ENCODE measurements at places on chromosomes 13 and 19.

- no peak for DNase-seq
Measured at GRCh38 chr13:78777396-78777795, 118.4 kb upstream of the OBI1 start.

GRCh38 chr13:33450956-33451709 lies 165.6 kb upstream of the STARD13 start:
- no peak for DNase-seq

- no peak for DNase-seq
Measured at GRCh38 chr13:110006304-110006703, 219.9 kb upstream of the IRS2 start.

DNA sequence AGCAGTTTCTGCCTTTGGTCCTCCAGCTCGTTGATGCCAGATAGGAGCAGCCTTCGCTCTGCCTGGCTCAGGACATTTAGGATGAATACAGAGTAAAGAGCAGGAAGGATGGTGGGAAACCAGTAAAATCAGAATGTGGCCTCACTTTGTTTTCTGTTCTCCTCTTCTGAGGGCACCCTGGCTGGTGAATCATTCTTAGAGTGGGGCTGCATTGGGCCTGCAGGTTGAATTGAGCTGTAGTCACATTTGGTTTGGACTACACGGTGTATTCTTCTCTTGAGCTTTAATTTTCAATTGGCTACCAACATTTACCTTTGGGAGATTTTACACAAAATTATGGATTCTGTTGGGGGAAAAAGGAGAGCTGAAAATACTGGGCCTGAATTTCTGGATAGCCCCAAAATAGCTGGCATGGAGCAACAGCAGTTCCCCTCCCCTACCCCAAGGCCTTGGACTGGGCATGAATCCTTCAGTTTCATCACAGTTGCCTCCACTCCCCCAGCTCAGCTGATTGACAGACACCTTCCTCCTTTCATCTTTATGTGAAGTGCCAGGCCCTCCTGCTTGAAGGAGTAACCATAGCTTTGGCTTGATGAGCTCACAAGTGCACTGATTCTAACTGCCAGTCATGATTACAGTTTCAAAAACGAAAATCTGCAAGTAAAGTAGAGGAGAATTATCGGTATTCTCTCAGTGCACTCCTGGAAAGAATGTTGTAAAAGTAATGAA lies 24.3 kb downstream of the ERCC5 start:
- DNase-seq, result no peak

- DNase-seq, result no peak
Measured at GRCh38 chr19:51586103-51586728, 15.1 kb downstream of the ZNF175 start.

DNA sequence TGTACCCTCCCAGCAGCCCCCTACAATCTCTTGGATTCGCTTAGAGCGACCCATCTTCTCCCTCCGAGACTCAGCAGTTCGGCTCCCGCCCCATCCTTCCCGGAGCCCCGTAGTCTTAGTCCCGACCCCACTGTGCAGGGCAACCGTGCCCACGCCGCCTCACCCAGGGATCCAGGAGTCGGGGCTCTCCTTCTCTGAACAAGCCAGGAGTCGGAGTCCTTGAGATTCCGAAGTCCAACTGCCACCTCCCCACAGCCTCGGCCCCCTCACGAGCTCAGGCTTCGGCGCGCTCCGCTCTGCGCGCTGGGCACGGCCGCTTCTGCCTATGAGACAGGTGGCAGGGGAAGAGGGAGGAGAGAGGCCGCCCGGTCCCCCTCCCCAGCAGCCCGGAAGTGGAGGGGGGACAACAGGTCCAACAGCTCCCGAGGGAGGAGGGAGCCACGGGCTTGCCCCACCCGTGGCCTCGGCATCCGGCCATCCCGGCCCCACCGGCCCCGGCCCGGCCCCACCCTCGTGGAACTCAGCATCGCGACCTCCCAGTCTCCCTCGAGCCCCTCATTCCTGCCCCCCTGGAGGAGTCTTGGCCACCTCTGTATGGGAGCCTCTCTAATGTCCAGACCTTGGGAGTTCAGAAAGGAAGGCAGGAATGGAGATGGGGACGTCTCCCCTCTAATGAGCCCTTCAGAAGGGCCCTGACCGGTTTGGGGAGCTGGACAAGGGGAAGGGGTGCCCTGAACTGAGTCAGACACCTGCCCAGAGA lies at the start of gene PHLDB3:
Gene PHLDB3 (minus strand): TSS at position 321 of the 760 bp plus-strand sequence. CDS start 628 bp downstream, outside the sequence.
- DNase-seq, result peak; percentile 47

DNA sequence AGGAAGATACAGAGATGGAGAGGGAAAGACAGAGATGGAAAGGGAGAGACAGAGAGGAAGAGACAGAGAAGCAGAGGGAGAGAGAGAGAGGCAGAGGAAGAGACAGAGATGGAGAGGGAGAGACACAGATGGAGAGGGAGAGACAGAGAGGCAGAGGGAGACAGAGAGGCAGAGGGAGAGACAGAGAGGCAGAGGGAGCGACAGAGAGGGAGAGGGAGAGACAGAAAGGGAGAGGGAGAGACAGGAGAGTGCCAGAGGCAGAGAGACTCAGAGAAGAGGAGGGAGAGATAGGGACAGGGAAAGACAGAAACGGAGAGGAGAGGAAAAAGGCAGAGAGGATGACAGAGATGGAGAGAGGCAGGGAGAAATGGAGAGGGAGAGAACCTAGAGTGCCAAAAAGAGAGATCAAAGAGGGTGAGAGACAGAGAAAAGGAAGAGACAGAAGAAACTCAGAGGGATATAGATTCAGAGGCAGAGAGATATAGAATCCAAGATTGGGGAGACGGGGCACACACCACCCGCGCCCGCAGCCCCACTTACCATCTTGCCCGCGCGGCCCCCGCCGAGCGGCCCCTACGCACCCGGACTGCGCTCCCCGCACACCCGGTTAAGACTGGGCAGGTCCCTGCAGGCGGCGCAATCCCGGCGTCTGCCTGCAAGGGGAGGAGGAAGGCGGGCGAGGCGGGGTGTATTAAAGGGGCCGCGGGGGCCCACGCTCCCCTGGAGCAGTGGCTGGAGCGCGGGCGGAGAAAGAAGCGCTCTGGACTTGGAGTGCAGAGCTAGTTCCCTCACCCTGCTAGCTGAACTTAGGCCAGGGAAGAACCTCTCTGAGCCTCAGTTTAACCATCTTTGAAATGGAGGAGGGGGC lies 10.7 kb downstream of the TM6SF2 start:
- no peak for DNase-seq

DNA sequence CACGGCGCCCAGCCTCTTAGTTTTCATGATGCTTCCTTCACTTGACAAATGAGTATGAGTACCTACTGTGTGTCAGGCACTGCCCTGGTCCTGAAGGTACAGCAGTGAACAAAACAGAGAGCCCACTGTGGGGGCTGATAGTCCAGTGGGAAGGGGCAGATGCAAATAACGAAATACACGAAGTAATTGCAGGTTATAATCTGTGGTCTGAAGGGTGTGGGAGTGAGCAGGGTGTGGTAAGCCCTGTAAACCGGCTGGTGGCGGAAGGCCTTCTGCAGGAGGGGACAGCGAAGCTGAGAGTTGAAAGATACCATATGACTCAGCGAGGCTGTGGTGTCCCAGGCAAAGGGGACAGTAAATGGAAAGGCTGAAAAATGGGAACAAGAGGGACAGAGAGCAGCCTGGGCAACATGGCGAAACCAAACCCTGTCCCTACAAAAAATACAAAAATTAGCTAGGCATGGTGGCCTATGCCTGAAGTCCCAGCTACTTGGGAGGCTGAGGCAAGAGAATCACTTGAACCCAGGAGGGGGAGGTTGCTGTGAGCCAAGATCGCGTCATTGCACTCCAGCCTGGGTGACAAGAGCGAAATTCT lies 60.5 kb downstream of the MAP4K1 start:
- no peak for DNase-seq

DNA sequence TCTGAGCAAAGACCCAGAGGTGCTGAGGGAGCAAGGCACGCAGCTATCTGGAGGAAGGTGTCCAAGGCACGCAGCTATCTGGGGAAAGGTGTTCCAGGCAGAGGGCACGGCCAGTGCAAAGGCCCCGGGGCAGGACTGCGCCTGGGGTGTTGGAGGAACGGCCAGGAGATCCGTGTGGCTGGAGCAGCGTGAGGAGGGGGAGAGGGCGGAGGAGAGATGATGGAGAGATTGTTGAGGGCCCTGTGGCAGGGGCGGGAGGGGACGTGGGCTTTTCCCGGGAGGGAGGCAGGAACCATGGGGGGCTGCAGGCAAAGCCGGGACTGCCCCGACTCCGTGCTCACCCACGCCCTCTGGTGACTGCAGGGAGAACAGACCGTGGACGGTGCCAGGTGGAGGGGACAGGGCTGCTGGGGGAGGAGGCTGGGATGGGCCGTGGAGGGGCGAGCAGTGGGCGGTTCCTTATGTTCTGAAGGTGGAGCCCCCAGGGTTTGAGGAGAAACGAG lies 13.3 kb upstream of the MISP start:
- peak; percentile 56 for DNase-seq

- no peak for DNase-seq
Measured at GRCh38 chr19:55443045-55443823, at the start of gene SHISA7. Gene SHISA7, minus strand, starts transcription at chr19:55443300. Its CDS starts 437 bp downstream, at chr19:55442863.

GRCh38 chr13:85567909-85568308 lies 231.3 kb downstream of the SLITRK6 start:
- no peak for DNase-seq

DNA sequence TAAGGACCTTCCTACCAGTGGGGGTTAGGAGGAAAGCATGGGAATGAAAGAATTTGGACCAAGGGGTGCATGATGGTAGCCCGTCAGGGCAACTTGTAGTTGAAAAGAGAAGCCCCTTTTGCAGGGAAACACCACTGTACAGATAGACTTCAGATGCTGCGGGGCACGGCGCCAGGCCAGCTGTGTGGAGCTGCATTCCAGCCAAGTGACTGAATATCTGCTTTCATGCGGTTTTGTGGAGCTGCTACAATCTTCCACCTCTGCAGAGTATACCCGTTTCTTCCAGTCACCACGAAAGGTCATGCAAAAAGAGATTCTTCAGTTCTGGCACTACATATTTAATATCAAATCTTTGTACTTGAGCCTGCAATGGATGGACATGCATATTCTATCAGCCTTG lies 104.7 kb downstream of the RGCC start:
- no peak for DNase-seq

DNA sequence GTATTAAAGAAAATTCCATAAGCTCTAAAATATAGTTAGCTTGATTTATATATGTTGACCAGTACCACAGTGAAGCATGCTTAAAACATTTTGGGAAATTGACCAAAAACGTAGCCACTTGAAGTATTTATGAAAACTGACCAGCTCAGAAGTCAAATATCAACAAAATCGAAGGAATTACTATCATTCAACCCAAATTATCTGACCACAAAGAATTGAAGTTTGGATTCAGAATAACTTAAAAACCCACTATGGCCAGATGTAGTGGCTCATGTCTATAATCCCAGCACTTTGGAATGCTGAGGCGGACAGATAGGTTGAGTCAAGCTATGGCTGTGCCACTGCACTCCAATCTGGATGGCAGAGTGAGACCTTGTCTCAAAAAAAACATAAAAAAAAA lies 31.9 kb downstream of the GPALPP1 start:
- no peak for DNase-seq

DNA sequence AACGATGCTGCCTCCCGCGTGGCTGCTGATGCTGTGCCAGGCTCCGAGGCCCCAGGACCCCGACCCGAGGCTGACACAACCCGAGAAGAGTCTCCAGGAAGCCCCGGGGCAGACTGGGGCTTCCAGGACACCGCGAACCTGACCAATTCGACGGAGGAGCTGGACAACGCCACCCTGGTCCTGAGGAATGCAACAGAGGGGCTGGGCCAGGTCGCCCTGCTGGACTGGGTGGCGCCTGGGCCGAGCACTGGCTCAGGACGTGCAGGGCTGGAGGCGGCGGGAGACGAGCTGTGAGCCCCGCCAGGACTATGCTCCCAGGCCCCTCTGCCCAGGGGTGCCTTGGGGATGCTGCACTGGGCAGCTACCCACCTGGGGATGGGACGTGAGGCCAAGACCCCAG lies 10.7 kb downstream of the SIRT6 start:
- no peak for DNase-seq

- no peak for DNase-seq
Measured at GRCh38 chr13:58806401-58806800, 1174.9 kb downstream of the PCDH17 start.

DNA sequence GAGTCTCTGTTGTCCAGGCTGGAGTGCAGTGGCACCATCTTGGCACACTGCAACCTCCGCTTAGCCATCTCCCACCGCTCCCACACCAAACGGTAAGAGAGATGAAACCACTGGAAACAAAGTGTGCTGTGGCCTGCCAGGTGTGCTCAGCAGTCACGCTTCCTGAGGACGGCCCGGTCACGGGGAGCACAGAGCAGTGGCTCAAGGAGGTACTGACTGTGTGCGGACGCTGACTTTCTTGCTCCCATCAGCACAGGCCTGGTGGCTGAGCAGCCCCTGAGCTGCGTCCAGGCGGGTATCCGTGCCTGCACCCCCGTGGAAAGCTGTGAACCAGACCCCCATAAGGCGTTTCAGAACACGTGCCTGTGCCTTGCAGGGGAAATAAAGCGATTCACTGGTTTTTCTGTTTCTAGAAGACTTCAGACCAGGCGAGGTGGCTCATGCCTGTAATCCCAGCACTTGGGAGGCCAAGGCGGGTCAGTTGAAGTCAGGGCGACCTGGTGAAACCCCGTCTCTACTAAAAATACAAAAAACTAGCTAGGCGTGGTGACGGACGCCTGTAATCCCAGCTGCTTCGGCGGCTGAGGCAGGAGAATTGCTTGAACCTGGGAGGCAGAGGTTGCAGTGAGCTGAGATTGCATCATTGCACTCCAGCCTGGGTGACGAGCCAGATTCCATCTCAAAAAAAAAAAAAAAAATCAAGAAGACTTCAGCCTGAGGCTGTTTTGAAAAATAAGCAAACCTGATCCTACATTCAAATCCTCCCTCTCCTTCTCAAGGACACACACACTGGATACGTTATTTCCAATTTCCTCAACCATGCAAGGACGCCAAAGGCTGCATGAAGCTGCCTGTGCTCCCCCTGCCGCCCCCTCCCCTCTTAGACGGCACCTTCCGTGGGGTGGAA lies 25.5 kb downstream of the ADPRHL1 start:
- no peak for DNase-seq

DNA sequence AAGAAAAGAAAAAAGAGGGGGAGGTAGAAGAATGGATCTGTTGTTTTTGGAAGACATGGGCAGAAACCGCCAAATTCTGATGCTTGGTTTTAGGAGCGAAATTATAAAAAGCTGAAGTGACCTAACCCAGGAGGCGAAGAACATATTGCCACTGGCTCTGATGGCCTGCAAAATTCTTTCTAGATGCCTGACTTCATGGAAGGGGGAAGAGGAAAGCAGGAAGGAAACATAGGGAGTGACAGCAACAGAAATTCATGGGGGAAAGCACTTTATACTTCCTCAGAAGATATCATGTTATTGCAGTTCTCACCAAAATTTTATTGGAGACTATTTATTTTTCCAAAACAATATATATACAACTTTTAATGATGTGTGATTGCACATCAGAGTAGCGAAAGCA lies 213.5 kb downstream of the DLEU7 start:
- DNase-seq, result no peak

GRCh38 chr13:26619358-26619757 lies 61.9 kb downstream of the WASF3 start:
- DNase-seq, result no peak

Measured in activated CD4-positive, alpha-beta T cell treated with anti-CD3 and anti-CD28 coated beads, Interleukin-2, amount 50 U/mL, for 4 hours (primary cell).